ENCODE measurements at places on chromosomes 2 and 18. TPM values are rescaled to one million over a fixed set of nuclear protein-coding genes. Genes with fewer than 3 reads are reported as not detected.

DNA sequence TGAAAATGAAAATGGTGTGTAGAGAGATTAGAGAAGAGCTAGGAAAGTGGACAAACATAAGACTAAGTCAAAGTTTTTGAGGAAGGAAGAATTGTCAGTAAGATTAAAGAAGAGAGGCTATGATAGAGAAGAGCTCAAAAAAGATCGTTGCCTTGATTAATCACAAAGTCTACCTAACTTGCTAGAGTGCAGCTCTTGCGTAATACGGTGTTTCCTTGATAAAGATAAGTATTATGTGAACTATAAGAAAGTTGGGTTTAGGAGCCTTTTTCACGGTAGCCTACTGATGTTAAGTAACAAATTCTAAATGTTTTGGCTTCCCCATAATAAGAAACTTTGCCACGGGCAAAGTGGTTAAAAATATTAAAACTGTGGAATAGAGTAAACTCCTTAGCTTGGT is 226.4 kb upstream of the NRXN1 start:
- no peak for DNase-seq

DNA sequence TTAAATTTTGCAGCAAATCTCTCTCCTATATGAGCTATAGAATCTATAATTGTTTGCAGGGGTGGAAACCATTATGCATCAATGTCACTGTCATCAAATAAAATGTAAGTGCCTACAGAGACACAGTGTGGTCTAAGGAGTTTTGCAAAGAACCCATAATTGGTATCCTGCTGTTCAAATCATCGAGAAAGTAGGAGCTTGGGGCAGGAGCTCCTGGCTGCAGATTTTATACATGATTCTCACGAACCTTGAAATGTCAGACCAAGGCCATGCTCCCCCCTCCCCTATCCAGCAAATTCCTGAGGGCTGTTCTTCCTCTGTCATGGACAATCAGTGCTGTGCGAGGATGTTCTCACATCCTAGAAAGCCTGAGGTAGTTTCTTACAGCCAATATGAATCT is 119.5 kb upstream of the CYRIA start:
- DNase-seq, result no peak

GRCh38 chr2:32485399-32485798 is 128.6 kb downstream of the BIRC6 start:
- no peak for DNase-seq

- DNase-seq, result no peak
Observed at GRCh38 chr2:221429741-221430491, 142.2 kb downstream of the EPHA4 start.

GRCh38 chr2:127410871-127411652 is 7.2 kb upstream of the PROC start:
- no peak for DNase-seq

DNA sequence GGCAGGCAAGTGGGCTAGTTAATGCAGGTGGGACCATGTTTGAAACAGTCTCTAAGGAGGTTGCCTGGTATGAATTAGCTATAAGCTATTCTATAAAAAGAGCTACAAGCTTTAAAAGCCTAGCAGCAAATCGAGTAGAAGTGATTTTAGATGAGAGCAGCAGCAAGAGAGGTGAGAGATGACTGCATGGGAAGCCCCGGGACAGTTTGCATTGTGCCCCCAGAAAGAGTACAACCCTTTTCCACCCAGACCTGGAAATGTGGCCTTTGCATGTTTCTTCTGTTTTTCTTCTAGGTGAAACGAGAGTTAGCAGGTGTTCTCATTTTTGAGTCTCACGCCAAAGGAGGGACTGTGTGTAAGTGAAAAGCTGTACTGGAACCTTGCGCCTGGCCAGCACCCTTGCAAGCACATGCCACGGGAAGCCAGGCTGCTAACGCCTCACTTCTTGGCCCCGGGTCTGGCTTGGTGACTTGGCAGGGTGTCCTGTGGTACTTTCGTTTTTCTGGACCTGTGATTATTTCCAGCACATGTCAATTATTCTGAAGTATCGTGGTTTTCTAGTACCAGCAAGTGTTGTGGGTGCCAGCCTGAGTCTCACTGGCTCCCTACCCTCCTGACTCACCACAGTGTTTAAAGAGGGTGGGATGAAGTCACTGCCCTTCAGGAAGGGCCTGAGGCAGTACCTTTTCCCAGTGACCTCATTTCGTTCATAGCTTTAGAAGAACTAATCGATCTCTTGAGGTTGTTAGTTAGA is 90.3 kb upstream of the MAP3K20 start:
- no peak for DNase-seq

DNA sequence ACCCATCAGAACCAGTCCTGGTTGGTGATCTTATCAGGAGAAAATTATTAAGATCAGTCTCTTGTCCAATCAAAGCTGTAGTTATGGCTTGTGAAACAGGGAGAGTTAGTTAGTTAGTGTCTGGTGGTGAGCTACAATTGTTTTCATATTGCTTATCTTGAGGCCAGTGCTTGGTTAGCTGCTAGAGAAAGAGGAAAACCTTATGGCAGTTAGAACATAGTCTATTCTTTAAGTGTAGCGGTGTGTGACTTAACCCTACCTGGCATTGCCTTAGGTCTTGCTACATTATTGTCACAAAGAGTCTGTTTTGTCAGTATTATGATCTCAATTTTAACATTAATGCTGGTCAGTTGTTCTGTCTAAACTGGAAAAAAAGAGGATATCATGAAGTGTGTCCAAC is 11.5 kb upstream of the ABCA12 start:
- DNase-seq, result no peak

DNA sequence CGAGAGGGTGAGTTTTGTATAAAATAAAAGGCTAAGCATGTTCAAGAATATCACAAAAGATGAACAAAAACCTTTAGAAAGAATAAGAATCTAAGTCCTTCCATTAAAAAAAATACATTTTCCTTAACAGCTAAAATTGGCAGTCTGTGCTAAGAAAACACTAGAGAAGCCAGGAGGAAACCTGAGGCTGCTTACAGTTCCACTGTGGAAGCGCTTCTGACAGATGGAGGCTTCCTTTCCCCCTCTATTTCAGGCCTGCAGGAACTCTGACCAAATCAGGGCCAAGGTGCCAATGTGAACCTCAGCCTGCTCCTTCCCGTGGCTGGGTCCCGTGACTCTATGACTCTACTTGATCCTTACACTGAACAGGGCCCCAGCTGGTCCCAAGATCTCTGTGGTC is 108.1 kb upstream of the ARHGAP28 start:
- DNase-seq, result no peak

GRCh38 chr2:60500861-60501260 is 52.6 kb downstream of the BCL11A start:
- no peak for DNase-seq

DNA sequence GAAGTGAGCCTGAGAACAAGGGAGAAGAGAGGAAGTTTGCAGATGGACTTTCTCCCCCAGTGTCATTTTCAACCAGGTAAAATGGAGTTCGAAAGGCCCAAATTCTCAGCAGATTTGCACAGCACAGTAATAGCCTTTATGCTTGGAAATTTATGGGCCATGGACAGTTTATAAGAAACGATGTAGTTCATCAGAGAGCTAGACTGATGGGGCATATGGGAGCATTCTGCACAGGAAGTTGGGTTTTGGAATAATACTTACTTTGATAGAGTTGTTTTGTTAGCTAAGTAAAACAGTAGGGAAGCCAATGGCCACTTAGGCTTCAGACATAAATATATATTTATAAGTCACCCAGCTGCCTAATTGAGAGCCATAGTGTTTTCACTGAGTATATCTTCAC is 169.4 kb downstream of the MEIS1 start:
- no peak for DNase-seq

GRCh38 chr2:21118302-21118920 is 5.4 kb upstream of the TDRD15 start:
- DNase-seq, result no peak

GRCh38 chr2:215870986-215871385 is 142.4 kb downstream of the MREG start:
- no peak for DNase-seq

DNA sequence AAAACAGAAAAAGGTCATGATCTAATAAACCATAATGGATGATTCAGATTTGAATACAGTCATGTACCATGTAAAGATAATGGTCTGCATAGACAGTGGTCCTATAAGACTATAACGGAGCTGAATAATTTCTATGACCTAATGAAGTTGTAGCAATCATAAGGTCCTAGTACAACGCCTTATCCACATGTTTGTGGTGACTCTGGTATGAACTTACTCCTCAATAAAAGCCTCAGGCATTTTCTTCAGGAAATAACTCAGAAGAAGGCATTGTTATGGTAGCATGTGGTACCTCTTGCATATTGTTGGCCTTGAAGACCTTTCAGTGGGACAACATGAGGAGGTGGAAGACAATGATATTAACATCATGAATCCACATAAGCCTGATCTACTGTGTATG is 883.3 kb downstream of the CNTNAP5 start:
- no peak for DNase-seq

DNA sequence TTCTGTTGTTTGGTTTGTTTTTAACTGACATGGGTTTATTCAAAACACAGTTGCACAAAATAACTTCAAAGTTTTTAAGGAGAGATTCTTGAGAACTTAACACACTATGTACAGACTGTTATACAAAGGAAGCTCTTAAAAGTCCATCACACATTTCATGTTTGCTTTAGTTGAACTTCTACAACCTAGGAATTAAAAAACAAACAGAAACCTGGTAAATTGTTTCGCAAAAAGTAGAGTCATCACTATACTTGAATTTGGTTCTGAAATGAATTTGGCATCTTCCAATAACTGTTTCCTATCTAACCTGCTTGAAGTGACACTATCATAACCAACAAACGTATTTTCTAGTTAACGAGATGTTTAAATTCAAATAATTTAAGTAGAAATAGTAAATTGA is 21.8 kb downstream of the TRIP12 start:
- DNase-seq, result no peak

- no peak for DNase-seq
Observed at GRCh38 chr18:66874375-66874774, 270.5 kb upstream of the CDH19 start.

DNA sequence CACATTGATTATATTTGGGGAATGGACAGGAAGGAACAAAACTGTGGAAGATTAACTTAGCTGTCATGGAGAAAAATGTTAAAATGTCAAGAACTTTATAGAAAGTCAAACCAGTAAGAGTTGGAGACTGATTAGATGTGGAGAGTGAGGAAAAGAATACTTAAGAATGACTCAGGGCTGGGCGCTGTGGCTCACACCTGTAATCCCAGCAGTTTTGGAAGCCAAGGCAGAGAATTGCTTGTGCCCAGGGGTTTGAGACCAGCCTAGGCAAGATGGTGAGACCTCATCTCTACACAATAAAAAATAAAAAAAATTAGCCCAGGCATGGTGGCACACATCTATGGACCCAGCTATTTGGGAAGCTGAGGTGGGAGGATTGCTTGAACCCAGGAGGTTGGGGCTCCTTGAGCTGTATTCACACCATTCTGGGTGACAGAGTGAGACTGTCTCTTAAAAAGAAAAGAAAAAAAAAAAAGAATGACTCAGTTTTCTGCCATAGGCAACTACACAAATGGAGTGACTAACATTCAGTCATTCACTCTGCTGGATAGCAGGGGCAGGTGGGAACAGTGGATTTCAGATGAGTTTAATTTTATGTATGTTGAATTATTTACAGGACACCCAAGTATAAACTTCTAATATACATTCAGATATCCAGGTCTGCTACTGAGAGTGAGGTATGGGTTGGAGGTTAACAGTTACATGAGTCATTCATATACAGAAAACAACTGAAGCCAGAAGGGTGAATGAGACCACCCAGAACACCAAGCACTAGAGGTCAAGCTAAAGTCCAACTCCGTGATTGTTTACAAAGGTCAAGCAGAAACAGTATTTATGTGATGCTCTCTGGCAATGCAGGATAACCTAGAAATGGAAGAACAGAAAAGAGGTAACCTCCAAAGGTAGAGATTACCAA is 33.9 kb downstream of the ORC2 start:
- no peak for DNase-seq

- DNase-seq, result no peak
Observed at GRCh38 chr18:48064978-48065600, 134.6 kb upstream of the SMAD2 start.

- DNase-seq, result no peak
Observed at GRCh38 chr2:85472261-85472660, 53.7 kb downstream of the SH2D6 start.

GRCh38 chr18:56884511-56884910 is 233.4 kb downstream of the WDR7 start:
- no peak for DNase-seq

GRCh38 chr18:26714739-26715138 is 150.8 kb downstream of the AQP4 start:
- no peak for DNase-seq

GRCh38 chr2:156356014-156356754 is 23.7 kb upstream of the NR4A2 start:
- DNase-seq, result no peak

- DNase-seq, result no peak
Observed at GRCh38 chr2:16400127-16400623, 265.5 kb downstream of the CYRIA start.

- peak; percentile 91 for DNase-seq
Observed at GRCh38 chr2:241558532-241559322, at the start of gene BOK. TSS of gene BOK (plus strand) at chr2:241558745. CDS start at chr2:241559484, 739 bp downstream.

- DNase-seq, result no peak
Observed at GRCh38 chr2:46781468-46782189, 134.0 kb downstream of the MCFD2 start.

DNA sequence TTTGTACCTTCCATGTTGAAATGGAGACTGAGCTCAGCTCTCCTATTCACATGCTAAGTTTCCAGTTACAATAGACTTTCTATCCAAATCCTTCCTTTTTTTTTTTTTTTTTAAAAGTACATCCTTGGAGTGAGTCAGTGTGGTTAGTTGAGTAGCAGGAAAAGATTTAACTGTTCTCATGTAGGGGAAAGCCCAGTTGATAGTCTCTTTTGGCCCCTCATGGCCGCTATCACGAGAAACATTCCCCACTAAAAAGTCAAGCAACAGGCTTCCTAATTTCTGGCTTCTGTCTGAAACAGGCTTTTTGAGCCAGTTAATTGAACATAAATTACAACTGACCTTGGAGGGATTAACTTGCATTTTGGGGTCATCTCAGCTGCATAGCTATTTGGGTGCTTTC is 161.3 kb downstream of the MEIS1 start:
- DNase-seq, result no peak

- no peak for DNase-seq
Observed at GRCh38 chr2:162172802-162173370, 20.8 kb upstream of the GCG start.

GRCh38 chr18:11981543-11982366 is 448 bp downstream of the IMPA2 start:
- DNase-seq, result no peak

Gene FAM98A
- 95.2 TPM for total RNA-seq

Gene MEP1B
- total RNA-seq, result not detected

Gene DCC
- not detected for total RNA-seq

Gene SERPINB3
- total RNA-seq, result not detected

Gene APLF
- total RNA-seq, result 3.9 TPM

Gene UGT1A4
- total RNA-seq, result not detected

Gene SH3RF3
- 58.8 TPM for total RNA-seq
